ENCODE measurements at places on chromosomes 16 and 17. TPM values are rescaled to one million over a fixed set of nuclear protein-coding genes. Genes with fewer than 3 reads are reported as not detected.

Gene OTOP2
- total RNA-seq = not detected

Gene C16orf89
- under 0.01 TPM for total RNA-seq

Gene ZNF207
- 225 TPM for total RNA-seq

Gene ASPHD1
- 0.33 TPM for total RNA-seq

Gene KRT13
- total RNA-seq = not detected

Gene AURKB
- 17.6 TPM for total RNA-seq

Gene NPIPA5
- 2.4 TPM for total RNA-seq

Gene SHBG
- not detected for total RNA-seq

Gene CD300C
- total RNA-seq = not detected

Gene SLC4A1
- not detected for total RNA-seq

Gene TVP23A
- total RNA-seq = not detected

Gene CCL3
- not detected for total RNA-seq

Gene CIBAR2
- not detected for total RNA-seq

Gene KRTAP4-3
- total RNA-seq = not detected

Gene PRDM7
- not detected for total RNA-seq

Gene ABCC11
- not detected for total RNA-seq

Gene TNFRSF17
- not detected for total RNA-seq

Gene RANBP10
- total RNA-seq = 11.2 TPM

Gene RPH3AL
- total RNA-seq = 18.0 TPM

Gene HCRT
- not detected for total RNA-seq

Gene CALB2
- total RNA-seq = not detected

Gene SPN
- total RNA-seq = not detected

Gene ZFHX3
- total RNA-seq = 12.1 TPM

Gene CDK5R1
- 2.4 TPM for total RNA-seq

Gene C16orf78
- not detected for total RNA-seq

Gene C17orf50
- total RNA-seq = not detected

Gene DPEP3
- not detected for total RNA-seq

Gene RSL1D1
- 152 TPM for total RNA-seq

Gene ALDH3A1
- 0.65 TPM for total RNA-seq

Gene RNU2-1
- not detected for total RNA-seq

Gene KRTAP2-3
- not detected for total RNA-seq

Gene SRCIN1
- under 0.01 TPM for total RNA-seq

Gene DHRS7C
- not detected for total RNA-seq

Gene ATP2A3
- total RNA-seq = not detected

Gene DUS1L
- 68.3 TPM for total RNA-seq

Gene CETP
- 0.65 TPM for total RNA-seq

Gene SLC6A2
- total RNA-seq = not detected

Gene MYH1
- total RNA-seq = not detected

Gene HS3ST3A1
- total RNA-seq = 0.10 TPM

Data from vein endothelial cell (primary cell).